ENCODE measurements at places on chromosomes 1 and 21.

DNA sequence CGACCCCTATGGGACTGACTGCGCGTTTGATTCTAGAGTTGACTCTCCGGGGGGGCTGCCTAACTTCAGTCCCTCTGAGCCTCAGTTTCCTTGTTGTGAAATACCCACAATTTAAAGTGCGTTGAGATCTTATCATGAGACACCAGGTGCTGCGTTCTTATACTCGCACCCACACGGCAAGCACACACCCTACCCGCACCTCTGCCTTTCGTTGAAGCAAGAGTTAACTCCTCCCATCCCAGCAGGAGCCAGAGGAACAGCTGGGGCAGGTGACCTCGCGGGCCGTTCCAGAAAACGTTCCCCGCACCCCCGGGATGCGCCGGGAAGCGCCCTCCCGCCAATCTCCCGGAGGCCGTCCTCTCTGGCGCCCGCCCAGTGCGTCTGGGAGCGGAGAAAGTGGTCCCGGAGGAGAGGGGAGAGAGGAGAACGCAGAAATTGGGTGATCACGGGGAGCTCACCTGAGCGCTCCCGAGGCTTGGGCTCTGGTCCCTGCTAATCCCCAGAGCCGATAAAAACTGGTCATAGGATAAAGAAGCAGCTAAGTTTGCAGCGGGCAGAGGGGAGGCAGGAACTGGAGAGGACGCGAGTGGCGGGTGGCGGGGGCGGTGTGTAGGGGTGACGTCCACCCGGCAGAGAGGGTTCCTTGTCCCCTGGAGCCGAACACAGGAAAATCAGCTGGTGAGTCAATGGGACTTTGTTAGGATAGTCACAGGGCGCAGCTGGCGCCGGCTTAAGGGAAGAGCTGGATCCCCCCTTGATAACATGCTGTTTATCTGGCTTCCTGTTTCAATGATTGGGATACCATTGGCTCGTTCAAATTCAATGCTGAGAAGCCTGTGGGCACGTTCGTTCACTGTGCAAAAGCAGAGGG, 869 bp downstream of the NAV1 start:
- DNase-seq: peak; percentile 76

GRCh38 chr1:232880354-232880753, 70.1 kb upstream of the NTPCR start:
- no peak for DNase-seq

DNA sequence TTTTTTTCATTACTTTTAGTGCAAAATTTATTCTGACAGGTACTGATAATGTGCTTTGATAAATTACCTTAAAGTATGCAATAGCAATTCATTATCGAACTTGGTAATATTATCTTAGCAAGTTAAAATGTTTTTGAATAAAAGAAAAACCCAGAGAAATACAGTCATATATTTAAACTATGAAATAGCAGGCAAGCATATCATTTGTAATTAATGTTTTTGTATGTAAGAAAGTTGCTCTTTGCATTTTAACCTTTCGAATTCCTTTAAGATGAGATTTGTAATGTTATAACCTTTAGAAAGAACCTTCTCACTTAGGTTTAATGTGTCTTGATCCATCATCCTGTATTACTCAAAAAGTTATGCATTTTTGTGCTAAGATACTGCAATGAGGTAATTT, 585.6 kb downstream of the PTBP2 start:
- no peak for DNase-seq

DNA sequence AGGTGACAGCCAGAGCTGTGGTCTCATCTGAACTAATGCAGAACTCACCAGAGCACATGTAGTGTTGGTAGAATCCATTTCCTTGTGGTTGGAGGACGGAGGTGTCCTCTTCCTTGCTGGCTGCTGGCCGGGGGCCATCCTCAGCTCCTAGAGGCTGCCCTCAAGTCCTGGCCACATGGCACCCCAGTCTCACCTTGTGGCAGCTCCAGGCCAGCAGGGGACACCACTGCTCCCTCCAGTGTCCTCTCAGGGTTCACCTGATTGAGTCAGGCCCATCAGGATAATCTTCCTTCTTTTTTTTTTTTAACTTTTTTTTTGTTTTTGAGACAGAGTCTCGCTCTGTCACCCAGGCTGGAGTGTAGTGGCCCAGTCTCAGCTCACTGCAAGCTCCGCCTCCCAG, 2.9 kb downstream of the KCNE1 start:
- DNase-seq: no peak

DNA sequence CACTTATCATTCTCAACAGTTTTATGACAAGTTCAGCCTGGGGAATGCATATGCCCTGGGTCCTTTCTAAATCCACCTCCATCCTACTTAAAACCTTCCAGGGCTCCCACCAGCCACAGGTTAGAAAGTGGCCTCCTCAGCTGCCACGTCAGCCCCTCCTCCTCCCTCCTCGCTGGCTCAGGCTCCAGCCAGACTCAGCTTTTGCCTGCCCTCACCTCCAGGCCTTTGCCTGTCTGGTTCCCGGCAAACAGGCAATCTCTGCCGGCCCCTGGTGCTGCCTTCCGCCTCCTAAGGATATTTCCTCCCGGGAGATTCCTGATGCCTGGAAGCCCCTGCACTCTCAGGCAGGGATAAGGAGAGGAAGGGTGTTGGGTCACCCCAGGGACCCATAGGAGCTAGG, 9.5 kb downstream of the RHBG start:
- no peak for DNase-seq

DNA sequence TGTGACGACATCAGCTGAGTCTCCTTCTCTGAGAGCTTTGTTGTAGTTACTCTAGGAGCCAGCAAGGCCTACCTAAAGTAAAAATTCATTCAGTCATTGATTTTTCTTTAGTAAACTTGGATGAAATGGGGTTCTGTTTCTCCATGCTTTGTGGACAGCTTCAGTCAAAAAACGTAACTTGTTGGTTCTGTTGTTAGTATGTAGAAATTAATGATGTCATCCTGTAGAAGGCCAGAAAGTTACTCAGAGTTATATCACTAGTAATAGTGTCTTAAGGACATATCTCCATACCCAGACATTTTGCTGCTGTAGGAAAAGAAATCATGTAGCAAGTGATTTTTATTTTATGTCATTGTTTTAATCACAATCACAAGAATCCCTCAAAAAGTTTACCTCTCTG, 43.0 kb downstream of the KDM1A start:
- no peak for DNase-seq

- DNase-seq: no peak
Measured at GRCh38 chr1:230563591-230563990, 78.7 kb upstream of the COG2 start.

GRCh38 chr1:20207546-20207945, 21.2 kb upstream of the PLA2G2C start:
- no peak for DNase-seq

DNA sequence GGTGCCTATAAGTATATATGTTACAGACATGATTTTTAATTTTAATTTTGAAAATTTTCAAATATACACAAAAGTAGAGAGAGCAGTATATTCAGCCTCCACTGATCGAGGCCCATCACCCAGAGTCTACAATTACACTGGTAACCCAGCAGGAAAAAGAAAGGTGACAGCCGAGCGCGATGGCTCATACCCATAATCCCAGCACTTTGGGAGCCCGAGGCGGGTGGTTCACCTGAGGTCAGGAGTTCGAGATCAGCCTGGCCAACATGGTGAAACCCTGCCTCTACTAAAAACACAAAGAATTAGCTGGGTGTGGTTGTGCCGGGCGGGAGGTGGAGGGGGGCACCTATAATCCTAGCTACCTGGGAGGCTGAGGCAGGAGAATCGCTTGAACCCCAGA, 1.4 kb downstream of the YBEY start:
- no peak for DNase-seq

GRCh38 chr1:213245260-213245910, 194.3 kb downstream of the RPS6KC1 start:
- DNase-seq: no peak
